ENCODE measurements at places on chromosomes 11 and 22.

DNA sequence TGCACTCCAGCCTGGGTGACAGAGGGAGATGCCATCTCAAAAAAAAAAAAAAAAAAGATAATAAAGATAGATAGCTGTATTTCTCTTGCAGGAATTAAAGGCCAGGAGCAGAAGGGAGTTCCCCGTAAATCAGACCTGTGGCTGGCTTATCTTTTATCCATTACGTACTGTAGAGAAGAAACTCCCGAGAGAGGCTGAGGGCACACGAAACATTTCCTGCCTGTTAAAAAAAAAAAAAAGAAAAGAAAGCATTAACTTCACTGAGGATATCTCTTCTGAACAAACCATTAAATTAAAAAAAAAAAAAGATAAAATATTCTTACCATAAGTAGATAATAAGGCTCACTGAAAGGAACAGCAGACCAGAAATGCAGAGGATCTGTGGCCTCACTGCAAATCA lies 22.5 kb downstream of the P4HA3 start:
- DNase-seq: no peak

DNA sequence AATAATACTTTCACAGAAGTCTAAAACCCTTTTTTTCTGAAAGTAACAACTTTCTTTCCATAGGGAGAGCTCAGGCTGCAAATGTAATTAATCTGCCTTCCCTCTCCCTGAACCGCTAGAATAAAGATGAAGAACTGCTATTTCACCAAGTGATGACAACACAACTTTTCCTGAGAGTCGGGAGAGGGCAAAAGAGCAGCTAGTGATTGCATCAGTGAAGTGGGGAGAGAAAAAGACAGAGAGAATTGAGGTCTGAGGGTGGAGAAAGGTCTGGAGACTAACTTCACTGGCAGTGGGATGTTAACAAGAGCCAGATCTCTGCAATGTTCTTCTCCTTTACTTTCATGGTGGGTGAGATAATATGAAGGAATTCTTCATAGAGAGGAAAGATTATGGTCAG lies 10.9 kb upstream of the MPEG1 start:
- DNase-seq: no peak

DNA sequence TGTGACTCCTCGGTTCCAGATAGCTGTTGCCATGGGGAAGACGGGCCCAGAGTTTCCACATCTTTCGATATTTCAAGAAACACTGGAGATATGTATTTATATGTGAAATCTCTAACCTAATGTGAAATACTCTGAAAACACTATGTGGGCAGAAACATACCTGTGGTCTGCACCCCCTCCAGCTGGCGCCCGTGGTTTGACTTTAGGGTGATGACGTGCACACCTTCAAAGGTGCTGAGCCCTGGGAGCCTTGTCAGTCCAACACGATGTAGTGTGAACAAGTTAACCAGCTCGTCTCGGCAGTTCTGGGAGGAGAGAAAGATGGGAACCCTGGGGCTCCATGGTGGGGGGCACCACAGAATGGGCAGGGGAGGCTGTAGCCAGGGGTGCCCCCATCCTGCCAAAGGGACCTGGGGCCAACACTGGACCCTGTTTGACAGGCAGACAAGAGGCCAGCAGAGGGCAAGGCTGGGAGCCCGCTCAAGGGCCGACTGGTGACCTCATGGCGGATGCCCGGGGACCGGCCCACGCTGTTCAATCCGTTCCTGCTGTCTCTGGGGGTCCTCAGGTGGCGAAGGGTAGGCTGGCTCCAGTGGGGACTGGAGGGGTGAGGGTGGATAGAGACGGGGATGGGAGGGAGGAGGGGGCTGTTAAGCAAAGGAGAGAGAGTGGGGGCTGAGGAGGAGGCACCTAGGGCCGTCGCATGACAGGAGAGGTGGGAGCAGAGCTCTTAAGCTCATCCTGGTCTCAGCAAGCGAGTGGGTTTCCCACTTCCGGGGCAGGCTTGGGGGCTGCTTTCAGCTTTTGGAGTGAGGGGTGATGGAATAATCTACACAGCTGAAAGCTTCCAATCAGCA lies 43.8 kb downstream of the TRIOBP start:
- no peak for DNase-seq

DNA sequence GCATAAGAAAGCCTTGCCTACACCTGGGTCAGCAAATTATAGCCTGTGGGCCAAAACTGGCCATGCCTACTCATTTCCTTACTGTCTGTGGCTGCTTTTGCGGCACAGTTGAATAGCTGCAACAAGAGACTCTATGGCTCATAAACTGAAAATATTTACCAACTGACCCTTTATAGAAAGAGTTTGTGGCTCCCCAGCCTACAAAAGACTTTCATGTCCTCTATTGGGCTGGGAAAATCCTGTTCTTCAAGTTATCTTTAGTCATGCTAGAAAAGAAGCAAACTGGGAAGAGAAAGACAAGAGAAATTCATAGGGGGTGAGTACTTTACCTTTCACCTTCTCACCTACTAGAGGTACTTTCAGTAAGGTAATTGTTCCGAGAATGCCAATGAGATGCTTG lies 175.1 kb downstream of the SWAP70 start:
- no peak for DNase-seq

- DNase-seq: no peak
Observed at GRCh38 chr11:112129656-112130055, 34.2 kb downstream of the IL18 start.
